Thyroid gland (tissue), 4 donors: ENCODE measurements at places on chromosomes 12 and 14. TPM values are rescaled to one million over a fixed set of nuclear protein-coding genes. Genes with fewer than 3 reads are reported as not detected.

Gene NFATC4
- total RNA-seq = 41.3 TPM

Gene SERPINA1
- total RNA-seq = 10.5 TPM

DNA sequence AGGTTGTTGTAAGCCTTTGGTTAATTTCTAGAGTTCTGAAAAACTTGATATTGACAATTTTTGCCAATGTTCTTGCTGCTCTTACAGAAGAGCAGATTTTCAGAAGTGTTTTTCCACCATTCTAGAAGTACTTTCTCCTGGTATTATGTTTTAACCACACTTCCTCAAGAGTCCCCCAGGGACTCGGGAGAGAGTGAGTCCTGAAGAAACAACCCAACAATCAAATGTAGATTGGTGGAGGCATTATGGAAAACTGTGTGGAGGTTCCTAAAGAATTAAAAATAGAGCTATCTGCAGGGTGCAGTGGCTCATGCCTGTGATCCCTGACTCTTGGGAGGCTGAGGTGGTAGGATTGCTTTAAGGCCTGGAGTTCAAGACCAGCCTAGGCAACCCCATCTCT lies 26.7 kb downstream of the OR10P1 start:
- H3K4me3 ChIP-seq = no peak overlapping the region
- H3K27ac ChIP-seq = no peak overlapping the region
- no peaks in the 10 kb centered on the region for H3K27me3 ChIP-seq
- no peak for DNase-seq

- no peaks in the 10 kb centered on the region for H3K36me3 ChIP-seq
- no peaks in the 10 kb centered on the region for H3K27me3 ChIP-seq
- no peak overlapping the region for H3K27ac ChIP-seq
- no peak for DNase-seq
These were observed 224.0 kb downstream of the KTN1 start for GRCh38 chr14:55803873-55804553.

DNA sequence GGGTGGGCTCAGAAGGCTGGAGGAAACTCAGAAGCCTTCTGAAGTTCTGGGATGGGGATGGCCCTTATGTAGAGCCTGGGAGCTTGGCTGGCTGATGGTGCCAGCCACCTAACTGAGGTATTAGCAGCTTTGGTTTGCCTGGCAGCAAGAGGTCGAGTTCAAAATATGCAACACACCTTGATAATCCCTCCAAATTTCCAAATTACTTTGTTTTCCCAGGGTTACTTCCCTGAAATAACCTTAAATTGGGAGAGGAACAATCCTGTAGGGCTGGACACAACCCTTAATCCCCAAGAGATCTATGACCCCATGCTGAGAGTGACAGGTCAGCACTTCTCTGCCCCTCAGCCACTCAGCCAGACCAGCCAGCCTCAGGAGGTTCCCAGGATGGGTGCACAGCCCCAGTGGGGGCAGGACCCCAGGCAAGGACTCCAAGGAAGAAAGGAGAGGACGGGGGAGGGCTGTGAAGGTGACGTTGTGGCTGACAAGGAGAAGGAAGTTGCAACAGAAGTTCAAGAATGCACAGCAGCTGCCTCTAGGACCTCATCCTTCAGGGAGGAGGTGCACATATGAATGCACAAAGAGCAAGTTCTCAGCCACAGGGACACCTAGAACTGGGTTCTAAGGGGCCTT lies 18.6 kb upstream of the KRT77 start:
- no peak for DNase-seq
- H3K27me3 ChIP-seq = no peaks in the 10 kb centered on the region
- H3K36me3 ChIP-seq = no peaks in the 10 kb centered on the region
- H3K27ac ChIP-seq = no peak overlapping the region
- H3K4me3 ChIP-seq = no peak overlapping the region

Gene COCH
- 1.4 TPM for total RNA-seq

DNA sequence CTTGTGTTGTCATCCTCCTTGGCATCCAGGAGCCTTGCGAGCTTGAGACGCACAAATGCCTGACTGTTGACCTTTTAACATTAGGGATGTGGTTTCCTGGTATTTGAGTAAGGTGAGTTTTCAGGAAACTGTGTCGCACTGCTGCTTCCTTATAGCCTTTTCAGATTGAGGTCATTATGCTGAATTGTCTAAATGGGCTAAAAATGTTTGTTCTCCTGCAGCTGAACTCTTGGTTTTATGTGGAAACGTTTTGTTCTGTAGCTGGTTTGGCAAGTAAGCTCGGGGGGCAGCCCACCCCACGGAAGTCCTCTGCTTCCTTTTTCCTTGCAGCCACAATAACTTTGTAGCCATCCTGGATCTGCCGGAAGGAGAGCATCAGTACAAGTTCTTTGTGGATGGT lies 5.7 kb downstream of the PRKAB1 start:
- no peak overlapping the region for H3K4me3 ChIP-seq
- peaks cover 6% of the 10 kb centered on the region for H3K4me1 ChIP-seq
- peak overlapping the region; percentile 73 for H3K27ac ChIP-seq
- DNase-seq = peak; percentile 25
- H3K27me3 ChIP-seq = no peaks in the 10 kb centered on the region

GRCh38 chr12:93873561-93873960 lies 196.4 kb downstream of the CRADD start:
- DNase-seq = no peak
- no peaks in the 10 kb centered on the region for H3K4me1 ChIP-seq
- no peak overlapping the region for H3K4me3 ChIP-seq
- H3K36me3 ChIP-seq = no peaks in the 10 kb centered on the region

Gene TMCC3
- total RNA-seq = 15.0 TPM

DNA sequence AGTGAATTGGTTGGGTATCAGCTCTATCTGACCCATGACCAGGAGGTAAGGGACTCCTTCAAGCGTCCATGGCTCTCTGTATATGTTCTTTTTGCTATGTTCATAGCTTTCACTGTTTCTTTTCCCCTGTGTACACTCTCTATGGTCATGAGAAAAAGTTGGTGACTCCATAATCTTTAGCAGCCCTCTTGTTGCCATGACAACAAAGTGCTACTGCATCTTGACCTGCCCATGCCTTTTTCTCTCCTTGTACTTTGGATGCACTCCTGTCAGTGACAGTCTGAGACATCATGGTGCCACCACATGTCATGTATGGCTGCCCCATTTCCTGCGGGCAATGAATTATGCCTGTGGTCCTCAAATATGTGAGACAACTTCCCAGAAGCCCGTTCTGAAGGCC lies 280.2 kb downstream of the TMEM121 start:
- no peak overlapping the region for H3K27ac ChIP-seq
- H3K27me3 ChIP-seq = no peaks in the 10 kb centered on the region

DNA sequence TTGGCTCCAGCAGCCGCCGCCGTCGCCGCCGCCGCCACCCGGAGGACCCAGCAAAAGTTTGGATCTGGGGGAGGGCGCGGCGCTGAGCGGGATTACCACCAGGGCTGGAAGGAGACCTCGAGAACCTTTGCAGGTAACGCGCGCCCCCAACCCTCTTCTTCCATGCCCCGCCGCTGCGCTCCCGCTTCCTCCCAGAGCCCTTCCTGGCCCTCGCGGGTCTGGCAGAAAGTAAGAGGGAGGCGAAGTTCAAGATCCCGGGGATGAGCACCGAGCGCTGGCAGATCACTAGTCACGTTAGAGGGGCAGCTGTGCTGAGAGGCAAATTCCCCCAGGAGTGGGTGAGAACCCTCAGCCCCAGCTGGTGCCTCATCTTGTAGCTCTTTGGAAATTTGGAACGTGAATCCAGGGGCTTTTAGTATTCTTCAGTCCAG lies 3.9 kb downstream of the FLRT2 start:
- H3K27me3 ChIP-seq = no peaks in the 10 kb centered on the region
- H3K4me3 ChIP-seq = peak overlapping the region; percentile 43
- peak overlapping the region; percentile 79 for H3K27ac ChIP-seq

- H3K4me3 ChIP-seq = no peak overlapping the region
- no peaks in the 10 kb centered on the region for H3K36me3 ChIP-seq
- H3K27me3 ChIP-seq = no peaks in the 10 kb centered on the region
- DNase-seq = no peak
- H3K27ac ChIP-seq = no peak overlapping the region
These were observed 44.1 kb downstream of the SETD3 start for GRCh38 chr14:99436247-99437180.

DNA sequence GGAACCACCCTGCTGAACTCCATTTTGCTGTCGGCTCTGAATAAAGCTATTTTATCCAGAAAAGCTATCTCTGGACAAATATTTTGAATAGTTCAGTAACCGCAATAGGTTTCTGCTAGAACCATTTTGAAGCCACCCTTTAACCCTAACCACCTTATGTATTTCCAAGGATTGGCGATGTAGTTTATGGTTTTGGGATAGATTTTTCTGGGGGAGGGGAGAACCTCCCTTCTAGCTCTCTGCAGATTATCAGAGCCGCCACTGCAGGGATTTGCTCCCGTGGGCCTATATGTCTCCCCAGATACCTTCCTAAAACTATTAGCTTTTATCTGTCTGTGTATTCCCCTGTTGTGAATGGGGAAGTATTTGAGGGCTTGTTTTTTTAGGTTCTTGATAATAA lies 1.8 kb upstream of the TUBA1B start:
- H3K36me3 ChIP-seq = peaks cover 11% of the 10 kb centered on the region
- peaks cover 14% of the 10 kb centered on the region for H3K4me1 ChIP-seq
- no peak for DNase-seq
- no peak overlapping the region for H3K27ac ChIP-seq

GRCh38 chr12:132955094-132956010 lies 754 bp downstream of the ZNF605 start:
- peak overlapping the region; percentile 89 for H3K27ac ChIP-seq
- H3K4me1 ChIP-seq = peaks cover 20% of the 10 kb centered on the region
- H3K27me3 ChIP-seq = no peaks in the 10 kb centered on the region
- peak overlapping the region; percentile 89 for H3K4me3 ChIP-seq
- peak; percentile 50 for DNase-seq
- H3K36me3 ChIP-seq = no peaks in the 10 kb centered on the region

GRCh38 chr14:30500222-30500621 lies 58.7 kb upstream of the G2E3 start:
- no peaks in the 10 kb centered on the region for H3K36me3 ChIP-seq
- no peaks in the 10 kb centered on the region for H3K27me3 ChIP-seq

Gene CFAP251
- 27.0 TPM for total RNA-seq

Gene SLC2A13
- total RNA-seq = 9.8 TPM

GRCh38 chr12:85489194-85489593 lies 209.2 kb downstream of the ALX1 start:
- H3K36me3 ChIP-seq = no peaks in the 10 kb centered on the region
- no peak overlapping the region for H3K27ac ChIP-seq
- no peaks in the 10 kb centered on the region for H3K27me3 ChIP-seq
- no peak overlapping the region for H3K4me3 ChIP-seq

GRCh38 chr12:129383956-129384355 lies 519.9 kb downstream of the TMEM132D start:
- H3K27me3 ChIP-seq = no peaks in the 10 kb centered on the region
- no peak overlapping the region for H3K27ac ChIP-seq
- H3K4me1 ChIP-seq = no peaks in the 10 kb centered on the region
- no peak for DNase-seq
- no peak overlapping the region for H3K4me3 ChIP-seq

DNA sequence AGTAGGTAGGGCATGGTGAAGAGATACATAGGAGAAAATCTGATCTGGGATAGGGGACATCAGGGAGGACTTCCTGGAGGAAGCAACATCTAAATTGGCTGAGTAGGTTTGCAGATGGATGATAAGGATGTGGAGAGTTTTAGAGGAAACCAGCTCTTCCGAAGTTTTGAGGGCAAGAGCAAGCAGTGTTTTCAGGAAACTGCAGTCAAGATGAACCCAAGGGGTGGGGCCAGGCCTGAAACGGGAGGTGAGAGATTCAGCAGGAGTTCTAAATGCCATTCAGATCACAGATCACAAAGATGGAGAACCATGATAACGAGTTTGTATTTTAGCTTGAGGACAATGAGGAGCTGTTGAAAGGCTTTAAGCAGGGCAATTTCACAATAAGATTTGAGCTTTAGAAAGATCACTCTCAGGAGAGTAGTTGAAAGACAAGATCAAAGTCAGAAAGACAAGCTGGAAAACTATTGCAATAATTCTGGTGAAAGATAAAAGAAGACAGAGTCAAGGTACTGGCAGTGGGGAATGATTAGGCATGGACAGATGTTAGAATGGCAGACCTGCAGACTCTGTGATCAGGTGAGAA lies 70.1 kb upstream of the PLXNC1 start:
- H3K27ac ChIP-seq = no peak overlapping the region
- no peaks in the 10 kb centered on the region for H3K36me3 ChIP-seq
- no peak overlapping the region for H3K4me3 ChIP-seq
- DNase-seq = no peak
- H3K4me1 ChIP-seq = no peaks in the 10 kb centered on the region

Gene MYO1H
- total RNA-seq = 0.13 TPM

Gene SLCO1B1
- not detected for total RNA-seq

DNA sequence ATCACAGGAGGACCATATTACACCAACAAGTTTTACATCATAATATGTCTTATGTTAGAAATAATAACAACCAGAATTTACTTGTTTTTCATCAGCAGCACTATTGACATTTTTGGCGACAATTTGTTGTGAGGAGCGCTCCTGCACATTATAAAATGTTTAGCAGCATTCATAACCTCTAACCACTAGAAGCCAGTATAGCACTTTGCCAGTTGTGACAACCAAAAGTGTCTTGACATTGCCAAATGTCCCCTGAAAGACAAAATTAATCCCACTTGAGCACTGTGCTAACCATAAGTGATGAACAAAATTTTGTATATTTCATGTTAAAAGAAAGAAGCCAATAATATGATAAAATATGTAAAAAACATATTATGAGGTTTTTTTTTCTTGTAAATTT lies 356.9 kb upstream of the LMO3 start:
- no peaks in the 10 kb centered on the region for H3K4me1 ChIP-seq
- H3K36me3 ChIP-seq = no peaks in the 10 kb centered on the region
- no peak overlapping the region for H3K27ac ChIP-seq
- no peak overlapping the region for H3K4me3 ChIP-seq
- H3K27me3 ChIP-seq = no peaks in the 10 kb centered on the region

- peak overlapping the region; percentile 41 for H3K27ac ChIP-seq
- H3K4me1 ChIP-seq = peaks cover 10% of the 10 kb centered on the region
- H3K4me3 ChIP-seq = peak overlapping the region; percentile 51
- H3K27me3 ChIP-seq = no peaks in the 10 kb centered on the region
- peaks cover 8% of the 10 kb centered on the region for H3K36me3 ChIP-seq
These were observed 365 bp downstream of the ING4 start for GRCh38 chr12:6662602-6662905.

- H3K27ac ChIP-seq = no peak overlapping the region
- H3K4me3 ChIP-seq = no peak overlapping the region
- no peak for DNase-seq
- no peaks in the 10 kb centered on the region for H3K27me3 ChIP-seq
- no peaks in the 10 kb centered on the region for H3K36me3 ChIP-seq
These were observed 22.1 kb downstream of the OR10P1 start for GRCh38 chr12:55658635-55659391.

Gene CLEC4A
- total RNA-seq = not detected

- no peaks in the 10 kb centered on the region for H3K4me1 ChIP-seq
- no peaks in the 10 kb centered on the region for H3K36me3 ChIP-seq
- no peak overlapping the region for H3K4me3 ChIP-seq
These were observed 189.3 kb downstream of the VRK1 start for GRCh38 chr14:96986256-96987085.

- no peaks in the 10 kb centered on the region for H3K36me3 ChIP-seq
- H3K27me3 ChIP-seq = no peaks in the 10 kb centered on the region
- no peak overlapping the region for H3K4me3 ChIP-seq
- H3K4me1 ChIP-seq = peaks cover 24% of the 10 kb centered on the region
These were observed 160.3 kb upstream of the BMP4 start for GRCh38 chr14:54116972-54117371.

Gene ENDOU
- 1.1 TPM for total RNA-seq
